NCI-H187 (cell line): ENCODE measurements at places on chromosomes 7 and 10.

DNA sequence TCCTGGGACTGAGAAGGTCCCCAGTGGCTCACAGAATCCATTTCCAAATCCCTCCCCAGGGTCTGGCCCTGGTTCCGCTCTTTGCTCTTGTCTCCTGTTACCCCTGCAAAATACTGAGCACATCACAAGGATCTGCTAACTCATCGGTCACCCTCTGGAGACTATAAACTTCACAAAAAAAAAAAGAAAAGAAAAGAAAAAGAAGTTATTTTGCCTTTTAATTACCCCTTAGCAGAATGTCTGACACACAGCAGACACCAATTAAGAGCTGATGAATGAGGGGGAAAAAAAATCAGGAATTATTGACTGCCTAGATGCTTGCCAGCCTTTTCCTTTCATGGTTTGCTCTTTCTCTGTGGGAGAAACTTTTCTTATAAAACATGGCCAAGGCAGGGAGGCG is 578.7 kb downstream of the GRID1 start:
- DNase-seq, result no peak

DNA sequence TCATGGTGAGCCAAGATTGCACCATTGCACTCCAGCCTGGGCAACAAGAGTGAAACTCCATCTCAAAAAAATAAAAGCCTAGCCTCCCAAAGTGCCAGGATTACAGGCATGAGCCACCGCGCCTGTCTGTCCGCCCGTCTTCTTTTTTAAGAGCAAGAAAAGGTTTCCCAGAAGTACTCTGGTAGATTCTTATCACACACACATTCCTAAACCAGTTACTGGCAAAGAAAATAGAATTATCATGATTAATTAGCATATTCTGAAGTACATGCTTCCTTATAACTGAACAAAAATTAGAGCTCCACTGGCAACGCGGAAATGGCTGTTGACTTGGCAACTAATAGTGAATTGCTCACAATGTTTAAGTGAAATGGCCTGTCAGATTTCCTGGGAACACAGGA is 87.0 kb downstream of the ADK start:
- DNase-seq, result no peak

- DNase-seq, result no peak
Measured at GRCh38 chr7:134284952-134285351, 31.8 kb downstream of the SLC35B4 start.

- no peak for DNase-seq
Measured at GRCh38 chr7:110590415-110590814, 500.5 kb upstream of the LRRN3 start.

- DNase-seq, result no peak
Measured at GRCh38 chr10:29131952-29132547, 156.8 kb upstream of the LYZL1 start.

DNA sequence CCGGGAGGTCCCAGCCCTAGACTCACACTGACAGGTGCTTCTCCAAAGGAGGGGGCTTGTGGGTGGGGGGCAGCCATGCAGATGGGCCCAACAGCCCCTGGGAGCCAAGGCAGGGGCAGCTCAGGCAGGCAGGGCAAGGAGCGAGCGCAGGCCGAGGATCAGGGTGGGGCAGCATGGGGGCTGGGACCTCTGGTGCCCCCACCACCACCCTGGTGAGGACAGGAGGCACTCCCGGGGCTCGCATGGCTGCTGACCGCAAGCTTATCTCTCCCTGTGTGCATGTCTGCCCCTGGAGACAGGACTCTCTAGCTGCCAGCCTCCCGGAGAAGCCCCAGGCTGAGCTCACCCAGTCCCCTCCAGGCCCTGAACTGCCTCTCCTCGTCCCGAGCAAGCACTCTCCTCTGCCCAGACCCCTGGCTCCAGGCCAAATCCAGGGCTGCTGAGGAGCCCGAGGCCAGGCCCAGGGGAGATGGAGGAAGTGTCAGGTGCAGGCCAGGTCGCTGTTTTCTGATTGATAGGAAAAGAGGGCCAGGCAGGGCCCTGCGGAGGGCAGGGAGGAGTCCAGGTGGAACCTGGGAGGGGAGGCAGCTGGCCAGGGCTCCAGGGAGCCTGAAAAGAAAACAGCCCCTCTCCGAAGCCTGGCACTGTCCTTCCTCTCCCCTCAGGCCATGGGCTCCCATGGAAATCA is 39.0 kb downstream of the PDGFA start:
- DNase-seq, result no peak

GRCh38 chr7:44050121-44050914 is 5.8 kb downstream of the DBNL start:
- no peak for DNase-seq

GRCh38 chr10:33216661-33217427 is 117.6 kb downstream of the NRP1 start:
- no peak for DNase-seq

- DNase-seq, result no peak
Measured at GRCh38 chr7:18364396-18364795, 131.2 kb upstream of the HDAC9 start.

DNA sequence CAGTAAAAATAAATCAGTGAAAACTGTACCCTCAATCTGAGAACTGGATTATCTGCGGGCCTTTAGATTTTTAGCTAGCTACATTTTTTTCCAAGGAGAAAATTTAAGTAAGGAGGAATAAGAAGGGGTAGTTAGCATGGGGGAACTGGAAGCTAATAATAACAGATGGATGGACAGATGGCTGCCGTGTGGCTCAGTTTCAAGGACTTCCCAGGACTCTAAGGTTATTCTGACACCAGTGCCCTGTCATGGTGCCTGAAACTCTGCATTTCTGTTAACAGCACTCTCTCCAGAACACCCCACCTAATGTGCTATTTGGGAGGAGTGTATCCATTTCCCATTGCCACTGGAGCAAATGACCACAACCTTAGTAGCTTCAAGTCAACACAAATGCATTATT is 75.7 kb upstream of the PDE1C start:
- DNase-seq, result no peak

GRCh38 chr10:117167789-117168674 is 29.3 kb upstream of the KCNK18 start:
- DNase-seq, result no peak

- no peak for DNase-seq
Measured at GRCh38 chr10:35913628-35914027, 271.5 kb upstream of the FZD8 start.

- DNase-seq, result no peak
Measured at GRCh38 chr10:60338786-60339185, 50.9 kb downstream of the ANK3 start.

GRCh38 chr10:15787426-15787825 is 67.7 kb upstream of the ITGA8 start:
- DNase-seq, result no peak

DNA sequence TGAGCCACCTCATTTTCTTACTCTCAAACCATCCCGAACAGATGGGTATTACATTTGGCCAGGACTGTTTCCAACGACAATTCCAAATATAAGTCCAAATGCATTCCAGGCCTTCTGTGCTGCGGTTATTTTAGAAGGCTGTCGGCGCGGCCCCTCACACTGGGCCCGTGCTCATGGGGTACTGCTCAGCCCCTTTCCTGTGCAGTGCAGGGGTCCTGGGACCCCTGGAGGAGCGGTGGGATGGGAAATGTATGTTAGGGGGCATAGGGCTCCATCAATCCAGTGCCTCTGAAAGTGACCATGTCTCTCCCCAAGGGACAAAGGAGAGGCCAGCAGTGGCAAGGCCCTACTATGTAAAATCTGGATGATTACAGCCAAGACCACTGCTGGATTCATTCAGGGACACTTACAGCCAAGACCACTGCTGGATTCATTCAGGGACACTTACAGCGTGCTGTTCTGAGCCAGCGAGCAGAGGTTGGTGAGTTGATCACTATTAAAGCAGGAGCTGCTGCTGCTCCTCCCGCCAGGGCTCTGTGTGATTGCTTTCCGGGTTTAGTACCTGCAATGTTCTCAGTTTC is 66.3 kb downstream of the CHST15 start:
- no peak for DNase-seq

DNA sequence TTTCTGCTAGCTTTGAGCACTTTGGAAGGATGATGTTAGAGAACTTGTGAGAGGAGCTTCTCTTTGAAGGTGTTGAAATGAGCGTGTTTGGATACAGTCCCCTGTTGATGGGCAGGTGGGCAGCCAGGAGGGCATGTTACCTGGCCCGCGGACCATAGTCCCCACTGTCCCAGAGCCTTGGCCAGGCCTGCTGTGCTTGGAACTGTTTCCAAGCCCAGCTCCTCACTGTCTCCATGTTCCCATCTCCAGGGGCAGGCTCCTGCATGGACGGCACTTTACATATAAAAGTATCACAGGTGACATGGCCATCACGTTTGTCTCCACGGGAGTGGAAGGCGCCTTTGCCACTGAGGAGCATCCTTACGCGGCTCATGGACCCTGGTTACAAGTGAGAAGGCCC is 27.2 kb upstream of the TRIM8 start:
- no peak for DNase-seq

GRCh38 chr7:37446371-37446770 is 2.3 kb downstream of the ELMO1 start:
- DNase-seq, result no peak

DNA sequence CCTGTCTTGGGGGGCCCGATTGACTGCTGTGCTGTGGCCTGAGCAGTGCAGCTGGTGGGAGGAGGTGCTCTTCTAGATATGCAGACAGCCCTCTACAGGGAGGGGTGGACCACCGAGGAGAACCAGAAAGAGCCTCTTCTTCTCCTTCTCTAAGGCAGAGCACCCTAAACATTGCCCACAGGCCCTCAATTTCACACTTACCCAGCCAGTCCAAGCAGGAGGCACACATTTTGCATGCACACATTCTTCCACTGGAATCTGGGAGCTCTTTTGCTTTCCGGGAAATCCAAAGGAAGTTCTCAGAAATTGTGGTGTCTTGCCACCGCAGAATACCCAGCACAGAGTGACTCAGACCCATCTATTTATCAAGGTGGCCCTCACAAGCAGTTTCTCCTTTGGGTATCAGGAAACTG is 45.8 kb downstream of the EEPD1 start:
- DNase-seq, result no peak

- DNase-seq, result no peak
Measured at GRCh38 chr7:21508538-21508937, 34.3 kb upstream of the DNAH11 start.

DNA sequence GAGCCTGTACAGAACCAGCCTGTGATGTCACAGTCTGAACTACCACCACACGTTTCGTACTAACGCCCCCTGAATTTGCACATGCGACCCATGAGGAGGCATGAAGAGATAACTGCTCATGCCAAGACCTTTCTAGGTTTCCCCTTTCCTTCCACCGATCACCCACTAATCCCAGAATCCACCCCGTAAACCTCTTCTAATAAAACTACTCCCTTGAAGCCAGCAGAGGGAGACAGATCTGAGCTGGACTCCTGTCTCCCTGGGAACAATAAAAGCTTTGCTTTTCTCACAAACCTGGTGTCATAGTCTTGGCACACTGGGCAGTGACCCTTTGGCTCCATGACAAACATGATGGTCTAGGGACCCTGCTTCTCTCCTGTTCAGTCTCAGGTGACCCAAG is 144.5 kb downstream of the FRMD4A start:
- no peak for DNase-seq
